ENCODE measurements at places on chromosomes 16 and 17.

- no peak for DNase-seq
These were observed 74.2 kb upstream of the NLK start for GRCh38 chr17:27968206-27968732.

DNA sequence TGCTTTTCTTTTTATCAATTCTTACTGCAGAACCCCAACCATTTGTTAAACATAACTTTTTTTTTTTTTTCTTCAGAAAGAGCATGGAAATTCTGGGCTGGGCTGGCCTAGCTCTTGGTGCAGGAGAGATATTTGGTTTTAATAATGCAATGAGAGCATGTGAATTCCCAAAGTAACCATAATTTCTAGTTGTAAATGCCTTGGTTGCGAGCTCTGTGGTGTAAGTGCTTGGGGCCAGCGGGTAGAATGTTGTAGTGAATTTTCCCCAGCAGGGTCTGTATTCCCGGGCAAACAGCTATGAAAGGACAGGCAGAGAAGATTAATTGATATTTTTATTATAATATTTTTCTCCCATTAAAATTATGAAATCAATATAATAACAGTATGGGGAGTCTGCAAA, 465.6 kb downstream of the HS3ST4 start:
- DNase-seq = no peak

DNA sequence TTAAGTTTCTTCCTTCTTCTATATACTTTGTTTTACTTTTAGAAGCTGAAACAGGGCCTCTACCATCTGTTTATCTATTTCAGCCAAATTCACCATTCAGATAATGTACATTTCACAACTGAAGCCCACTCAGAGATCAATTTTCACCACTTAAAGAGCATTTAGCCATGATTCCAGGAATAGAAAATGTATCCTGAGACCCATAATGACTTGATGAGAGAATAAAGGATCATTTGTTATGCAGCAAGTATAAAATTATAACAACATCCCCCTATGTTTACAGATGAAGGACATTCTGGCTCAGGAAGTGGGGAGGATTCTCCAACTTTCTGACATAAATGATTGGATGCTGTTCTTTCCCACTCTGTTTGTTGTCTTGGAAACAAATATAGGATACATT, 962.1 kb upstream of the EEF2KMT start:
- no peak for DNase-seq

- DNase-seq = no peak
These were observed 74.7 kb upstream of the CA10 start for GRCh38 chr17:52233176-52233575.

GRCh38 chr16:82358606-82359221, 188.7 kb upstream of the MPHOSPH6 start:
- no peak for DNase-seq

- no peak for DNase-seq
These were observed 37.0 kb upstream of the SNN start for GRCh38 chr16:11631214-11631613.

GRCh38 chr16:23858542-23858941, 22.8 kb downstream of the PRKCB start:
- DNase-seq = no peak

- DNase-seq = no peak
These were observed 21.9 kb upstream of the EFCAB13 start for GRCh38 chr17:47301831-47302230.

GRCh38 chr16:85302018-85302847, 190.0 kb upstream of the CIBAR2 start:
- DNase-seq = no peak

GRCh38 chr17:44001461-44001920, 2.9 kb upstream of the NAGS start:
- no peak for DNase-seq

DNA sequence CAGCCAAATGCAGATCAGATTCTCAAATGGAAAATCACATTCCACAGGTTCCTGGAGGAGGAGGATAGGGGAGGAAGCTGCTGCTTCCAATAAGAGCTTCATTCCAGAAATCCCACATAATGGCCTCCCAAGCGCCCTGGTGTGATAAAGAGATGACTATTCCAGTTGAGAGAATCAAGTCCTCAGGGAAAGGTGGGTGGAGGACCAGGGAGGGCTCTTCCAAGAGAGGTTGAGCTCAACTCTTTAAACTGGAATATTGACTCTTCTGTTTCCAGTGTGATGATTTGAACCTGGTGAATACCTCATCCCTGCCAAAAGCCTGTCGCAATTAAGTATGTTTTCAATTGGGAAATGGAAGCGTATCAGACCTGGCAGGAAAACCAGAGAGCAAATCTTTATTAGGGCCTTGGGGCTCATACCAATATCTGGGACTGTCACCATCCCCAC, 81.4 kb upstream of the DYNLRB2 start:
- DNase-seq = no peak

- no peak for DNase-seq
These were observed 14.3 kb downstream of the PRCD start for GRCh38 chr17:76554131-76554530.

DNA sequence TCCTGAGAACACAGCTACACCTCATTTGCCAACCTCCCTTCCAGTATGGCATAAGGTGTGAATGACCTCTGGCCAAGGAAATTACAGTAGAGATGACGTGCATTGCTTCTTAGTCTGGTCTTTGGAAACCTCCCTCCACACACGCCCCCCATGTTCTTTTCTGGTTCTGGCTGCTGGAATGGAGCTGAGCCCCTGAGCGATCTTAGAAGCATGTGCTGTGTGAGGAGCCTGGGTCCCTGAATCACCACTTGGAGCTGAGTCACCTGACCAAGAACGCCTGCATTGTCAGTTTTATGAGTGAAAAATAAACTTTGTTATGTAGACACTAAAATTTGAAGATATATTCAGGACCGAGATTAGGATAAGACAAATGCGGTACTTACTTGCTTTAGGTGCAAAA, 51.4 kb downstream of the HS3ST3A1 start:
- DNase-seq = no peak

All from NCI-H1048 (cell line).